ENCODE measurements at places on chromosomes 1 and 21. TPM values are rescaled to one million over a fixed set of nuclear protein-coding genes. Genes with fewer than 3 reads are reported as not detected.

GRCh38 chr1:109989506-109990301 is 5.1 kb downstream of the AHCYL1 start:
- no peak for DNase-seq

DNA sequence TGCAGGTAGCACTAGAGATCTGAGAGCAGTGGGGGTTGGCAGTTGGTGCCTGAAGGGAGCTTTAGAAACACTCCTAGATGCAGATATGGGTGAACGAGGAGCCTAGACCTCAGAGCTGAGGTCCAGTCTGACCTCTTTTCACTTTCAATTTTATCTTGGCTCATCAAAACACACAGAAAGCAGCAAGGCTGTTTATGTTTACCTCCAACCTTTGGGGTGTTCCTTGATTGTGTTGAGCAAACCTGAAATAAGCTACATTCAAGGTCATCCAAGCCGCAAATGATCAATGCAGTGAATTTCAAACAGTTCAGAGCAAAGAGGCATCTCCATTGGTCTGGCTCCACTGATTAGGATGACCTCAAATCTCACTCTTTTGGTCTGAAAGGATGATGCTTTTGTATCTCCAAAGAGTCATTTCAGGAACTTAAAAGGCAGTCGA is 1.3 kb downstream of the LY9 start:
- DNase-seq: no peak

The PUM1 gene
- 99.1 TPM for total RNA-seq

- DNase-seq: peak; percentile 70
These were observed 145.5 kb downstream of the TIAM1 start for GRCh38 chr21:31198575-31198974.

The TNFRSF4 gene
- total RNA-seq: 2.8 TPM

DNA sequence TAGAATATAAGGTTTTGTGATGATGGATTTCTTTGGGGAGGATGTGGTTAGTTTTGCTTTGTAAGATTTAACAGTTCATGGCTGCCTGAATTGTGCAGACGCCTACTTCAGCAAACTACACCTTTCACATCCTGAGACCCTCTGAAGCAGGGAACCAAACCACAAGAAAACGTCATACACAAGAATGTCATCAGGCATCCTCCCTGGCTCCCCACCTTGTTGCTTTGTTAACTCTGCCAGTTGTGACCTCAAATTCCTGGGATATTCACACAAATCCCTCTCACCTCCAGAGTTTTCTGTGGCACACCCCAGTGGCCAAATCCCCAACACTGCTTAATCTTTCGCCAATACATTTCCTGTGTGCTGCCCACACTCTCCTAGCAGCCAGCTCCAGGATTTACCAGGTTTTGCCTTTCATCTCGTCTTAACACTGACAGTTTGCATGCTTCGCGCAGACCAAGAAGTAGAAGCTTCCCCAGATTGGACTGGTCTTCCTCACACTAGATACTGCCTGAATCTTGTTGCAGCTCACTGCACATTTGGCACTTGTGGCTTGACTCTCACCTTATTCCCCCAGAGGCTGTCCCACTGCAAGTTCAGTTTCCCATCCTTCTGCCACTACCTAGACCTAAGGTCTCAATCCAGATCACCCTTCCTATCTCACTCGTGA is 51.1 kb upstream of the CTTNBP2NL start:
- peak; percentile 40 for DNase-seq

The TRPM2 gene
- total RNA-seq: 0.61 TPM

DNA sequence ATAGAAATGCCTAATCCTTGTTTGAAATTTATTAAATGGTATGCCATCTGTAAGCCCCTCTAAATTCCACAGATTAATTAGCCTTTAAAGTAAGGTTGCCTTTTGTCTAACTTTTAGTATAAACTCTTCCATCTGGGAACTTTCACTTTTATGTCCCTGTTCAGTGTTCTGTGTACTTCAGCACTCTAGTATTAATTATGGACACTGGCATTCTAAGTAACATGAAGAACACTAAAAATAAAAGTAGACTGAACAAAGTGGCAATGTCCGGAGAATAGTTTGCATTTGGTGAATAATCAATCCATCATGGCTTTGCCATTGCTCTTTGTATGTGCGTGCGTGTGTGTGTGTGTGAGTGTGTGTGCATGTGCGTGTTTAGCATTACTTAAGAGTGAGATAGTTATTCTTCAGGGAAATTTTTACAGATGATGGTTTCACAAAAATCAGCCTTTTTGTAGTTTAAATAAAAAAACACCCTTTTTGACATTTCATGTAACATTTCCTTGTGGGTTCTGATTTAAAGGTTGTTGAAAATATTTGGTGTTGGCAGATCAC is 51.1 kb downstream of the ATF6 start:
- no peak for DNase-seq

DNA sequence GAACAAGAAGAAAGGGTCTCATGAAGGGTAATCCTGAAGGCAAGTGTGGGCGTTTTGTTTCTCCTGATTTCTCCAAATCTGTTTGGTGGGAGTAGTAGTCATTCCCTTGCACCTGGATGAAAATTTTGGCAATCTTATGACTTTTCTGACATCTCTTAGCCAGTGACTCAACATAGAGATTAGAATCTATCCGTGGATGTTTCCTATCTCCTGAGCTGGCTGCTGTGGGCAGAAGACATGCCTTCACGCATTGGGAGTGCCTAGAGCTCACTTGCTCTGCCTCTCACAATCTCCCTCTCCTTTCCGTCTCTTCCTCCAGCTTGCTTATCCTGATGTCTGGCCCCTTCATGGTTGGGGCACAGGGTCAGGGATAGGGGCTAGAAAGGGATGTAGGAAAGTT is 174.2 kb upstream of the NFIA start:
- no peak for DNase-seq

GRCh38 chr1:226630592-226630991 is 82.0 kb downstream of the STUM start:
- no peak for DNase-seq

- DNase-seq: no peak
These were observed 90.7 kb upstream of the IFFO2 start for GRCh38 chr1:19046972-19047731.

The APP gene
- total RNA-seq: 399 TPM

The BARHL2 gene
- total RNA-seq: not detected

The HES3 gene
- total RNA-seq: not detected

The MSH4 gene
- total RNA-seq: 0.05 TPM

GRCh38 chr1:184419350-184420161 is 32.7 kb downstream of the C1orf21 start:
- DNase-seq: peak; percentile 27

The CDA gene
- total RNA-seq: not detected

- DNase-seq: peak; percentile 82
These were observed 18.4 kb upstream of the REG4 start for GRCh38 chr1:119829625-119830024.

DNA sequence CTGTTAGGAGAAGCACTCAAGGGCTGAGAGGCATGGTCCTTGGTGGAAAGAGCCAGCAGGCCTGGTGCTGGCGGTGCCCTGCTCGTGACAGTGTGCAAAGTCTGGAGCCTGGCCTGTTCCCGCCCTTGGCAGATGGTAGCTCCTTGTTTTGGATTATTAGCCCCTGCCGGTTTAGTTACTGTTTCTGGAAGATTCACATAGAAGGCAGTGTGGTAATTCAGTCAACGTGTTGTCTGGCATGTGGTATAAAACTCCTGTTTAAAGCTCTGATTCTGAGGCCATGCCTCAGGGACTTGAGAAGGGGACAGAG is 6.8 kb downstream of the PKNOX1 start:
- no peak for DNase-seq

DNA sequence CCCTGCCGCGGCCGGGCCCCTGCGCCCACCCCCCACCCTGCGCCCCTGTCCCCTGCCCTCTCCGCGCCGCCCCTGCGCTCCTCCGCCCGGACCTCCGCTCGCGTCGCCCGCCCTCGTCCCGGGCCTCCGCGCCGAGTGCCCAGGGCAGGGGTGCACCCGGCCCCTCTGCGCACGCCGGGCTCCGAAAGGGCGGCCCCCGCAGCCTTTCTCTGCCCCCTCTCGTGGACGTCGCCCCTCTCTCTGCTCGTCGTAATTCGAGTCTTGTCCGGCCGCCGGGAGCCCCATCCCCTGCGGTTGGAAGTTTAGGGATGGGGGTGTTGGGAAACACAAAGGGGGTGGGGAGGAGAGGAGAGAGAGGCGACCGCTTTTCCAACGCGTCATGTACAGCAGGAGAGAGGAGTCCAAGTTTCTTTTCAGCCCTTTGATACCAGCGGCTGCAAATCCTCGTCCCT is 407 bp downstream of the GALNT2 start:
- DNase-seq: peak; percentile 41

The ACTA1 gene
- 0.15 TPM for total RNA-seq

GRCh38 chr1:153347856-153348255 is 785 bp downstream of the PGLYRP4 start:
- no peak for DNase-seq

DNA sequence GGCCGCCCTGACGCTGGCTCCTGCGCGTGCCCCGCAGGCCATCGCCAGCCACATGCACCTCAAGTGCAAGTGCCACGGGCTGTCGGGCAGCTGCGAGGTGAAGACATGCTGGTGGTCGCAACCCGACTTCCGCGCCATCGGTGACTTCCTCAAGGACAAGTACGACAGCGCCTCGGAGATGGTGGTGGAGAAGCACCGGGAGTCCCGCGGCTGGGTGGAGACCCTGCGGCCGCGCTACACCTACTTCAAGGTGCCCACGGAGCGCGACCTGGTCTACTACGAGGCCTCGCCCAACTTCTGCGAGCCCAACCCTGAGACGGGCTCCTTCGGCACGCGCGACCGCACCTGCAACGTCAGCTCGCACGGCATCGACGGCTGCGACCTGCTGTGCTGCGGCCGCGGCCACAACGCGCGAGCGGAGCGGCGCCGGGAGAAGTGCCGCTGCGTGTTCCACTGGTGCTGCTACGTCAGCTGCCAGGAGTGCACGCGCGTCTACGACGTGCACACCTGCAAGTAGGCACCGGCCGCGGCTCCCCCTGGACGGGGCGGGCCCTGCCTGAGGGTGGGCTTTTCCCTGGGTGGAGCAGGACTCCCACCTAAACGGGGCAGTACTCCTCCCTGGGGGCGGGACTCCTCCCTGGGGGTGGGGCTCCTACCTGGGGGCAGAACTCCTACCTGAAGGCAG is 23.4 kb upstream of the ARF1 start:
- DNase-seq: no peak

The TMEM35B gene
- total RNA-seq: 19.8 TPM

The ESRRG gene
- 1.0 TPM for total RNA-seq

The GJC2 gene
- total RNA-seq: 0.43 TPM

All from SJCRH30 (cell line).